ENCODE measurements at places on chromosomes 2 and 18.

DNA sequence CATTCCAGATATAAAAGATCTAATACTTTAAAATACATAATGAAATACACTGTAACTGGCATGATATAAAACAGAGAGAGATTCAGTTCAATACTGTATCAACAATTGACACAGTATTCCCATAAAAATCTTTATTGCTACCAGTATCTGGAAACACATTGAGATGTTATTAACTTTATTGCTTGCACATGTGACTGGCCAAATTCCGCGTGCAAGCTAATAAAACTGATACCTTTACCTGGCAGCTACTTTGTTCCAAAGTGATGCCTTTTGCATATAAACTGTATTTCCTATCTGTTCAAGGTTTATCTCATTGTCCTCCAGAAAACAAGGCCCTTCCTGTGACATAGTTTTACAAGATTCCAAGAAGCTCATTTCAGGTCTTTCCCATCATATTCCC, 15.4 kb upstream of the REG1B start:
- no peak for DNase-seq

DNA sequence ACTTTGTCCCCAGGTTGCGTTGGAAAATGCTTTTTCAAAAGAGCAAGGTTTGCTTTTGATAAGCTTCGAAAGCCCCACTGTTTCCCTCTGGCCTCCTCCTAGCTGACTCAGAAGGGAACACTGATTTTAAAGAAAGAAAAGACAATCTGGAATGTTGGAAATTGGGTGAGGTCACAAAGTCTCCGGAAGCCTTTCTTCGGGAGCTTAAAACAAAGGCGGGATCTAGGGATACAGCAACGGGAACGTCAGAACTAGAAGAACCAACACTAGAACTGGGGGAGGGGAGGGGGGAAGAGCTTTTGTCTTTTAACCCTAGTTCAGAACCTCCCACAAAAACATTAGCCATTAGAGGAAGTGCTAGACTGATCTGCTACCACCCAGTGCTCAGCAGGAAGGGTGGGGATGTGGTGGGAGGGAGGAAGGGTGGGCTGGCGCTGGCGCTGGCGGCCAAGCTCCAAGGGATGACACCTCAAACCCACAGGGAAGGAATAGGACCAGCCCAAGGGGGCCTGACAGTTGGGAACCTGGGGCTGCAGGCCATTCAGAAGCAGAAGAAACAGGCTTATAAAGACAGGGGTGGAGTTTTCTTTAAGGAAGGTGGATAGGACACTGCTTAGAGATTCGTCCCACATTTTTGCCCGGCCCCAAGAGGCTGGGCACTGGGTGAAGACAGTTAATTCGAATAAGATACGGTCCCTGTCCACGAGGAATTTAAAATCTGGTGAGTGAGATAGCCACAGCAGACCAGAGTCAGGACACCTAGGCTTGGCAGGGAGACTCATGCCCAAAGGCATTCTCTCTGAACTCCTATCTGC, 1.7 kb downstream of the TMSB10 start:
- DNase-seq, result no peak

GRCh38 chr18:31512203-31512764, 14.3 kb downstream of the DSG2 start:
- no peak for DNase-seq

DNA sequence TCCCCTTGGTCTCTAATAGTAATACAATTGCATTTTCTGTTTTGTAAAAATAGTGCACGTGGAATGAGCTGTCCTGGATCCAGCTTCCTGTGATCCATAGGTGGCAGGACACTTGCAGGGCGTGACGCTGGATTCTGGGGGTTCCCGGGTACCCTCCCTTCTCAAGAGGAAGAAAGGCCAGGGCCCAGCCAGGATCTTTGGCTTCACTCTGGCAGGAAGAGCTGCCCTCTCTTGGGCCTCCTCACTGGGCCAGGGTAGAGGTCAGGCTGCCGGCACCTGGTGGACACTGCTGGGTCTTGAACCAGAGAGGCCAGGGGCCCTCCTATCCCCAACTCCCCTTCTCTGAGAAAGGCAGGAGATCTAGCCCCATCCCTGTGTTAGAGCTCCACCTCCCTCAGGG, 37.8 kb upstream of the OTOF start:
- DNase-seq, result no peak

GRCh38 chr2:234559609-234560008, 62.7 kb upstream of the ARL4C start:
- no peak for DNase-seq

- no peak for DNase-seq
Measured at GRCh38 chr18:38368246-38368645, 802.6 kb upstream of the CELF4 start.
